Stimulated activated CD8-positive, alpha-beta memory T cell treated with anti-CD3 and anti-CD28 coated beads, Interleukin-15, amount 100 ng/mL, for 48 hours (primary cell): ENCODE measurements at places on chromosomes 4 and X.

DNA sequence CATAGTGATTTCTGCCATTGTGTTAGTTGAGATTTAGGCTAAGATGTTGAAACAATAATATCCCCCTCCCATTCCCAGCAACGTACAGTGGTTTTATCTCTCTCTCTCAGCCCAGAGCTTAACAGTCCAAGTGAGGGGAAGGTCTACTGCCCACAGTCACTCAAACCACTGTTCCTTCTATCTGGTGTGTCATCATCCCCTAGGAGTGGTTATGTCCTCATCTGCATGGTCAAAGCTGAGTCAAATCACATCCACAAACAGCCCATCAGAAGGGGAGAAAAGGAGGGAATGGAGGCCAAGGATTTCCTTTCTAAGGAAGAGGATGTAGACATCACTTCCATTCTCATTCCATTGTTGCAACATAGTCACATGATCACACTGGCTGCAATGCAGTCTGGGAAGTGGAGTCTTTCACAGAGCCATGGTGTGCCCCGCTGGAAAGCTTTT lies 42.8 kb upstream of the CHRNA9 start:
- no peak for DNase-seq

GRCh38 chr4:125750828-125751466 lies 436.2 kb downstream of the FAT4 start:
- DNase-seq: no peak

DNA sequence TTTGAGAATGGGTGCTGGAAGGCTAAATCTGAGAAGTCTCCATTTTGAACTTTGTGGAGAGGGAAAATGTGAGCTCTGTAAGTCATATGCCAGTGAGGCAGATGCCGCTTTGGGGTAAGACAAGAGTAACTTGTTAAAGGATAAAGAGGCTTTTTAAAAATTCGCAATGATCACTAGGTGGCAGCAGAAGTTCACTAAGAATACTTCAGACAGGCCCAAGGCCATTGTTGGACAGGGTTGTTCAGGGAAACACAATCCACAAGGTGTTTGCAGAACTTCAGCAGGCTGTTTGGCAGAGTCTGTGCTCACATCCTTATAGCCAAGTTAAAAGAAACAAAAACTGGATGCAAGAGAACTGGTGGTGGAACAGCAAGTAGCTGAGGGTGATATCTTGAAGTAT lies 13.7 kb upstream of the PIGA start:
- DNase-seq: no peak

GRCh38 chr4:130028552-130028951 lies 932.6 kb downstream of the C4orf33 start:
- DNase-seq: no peak

DNA sequence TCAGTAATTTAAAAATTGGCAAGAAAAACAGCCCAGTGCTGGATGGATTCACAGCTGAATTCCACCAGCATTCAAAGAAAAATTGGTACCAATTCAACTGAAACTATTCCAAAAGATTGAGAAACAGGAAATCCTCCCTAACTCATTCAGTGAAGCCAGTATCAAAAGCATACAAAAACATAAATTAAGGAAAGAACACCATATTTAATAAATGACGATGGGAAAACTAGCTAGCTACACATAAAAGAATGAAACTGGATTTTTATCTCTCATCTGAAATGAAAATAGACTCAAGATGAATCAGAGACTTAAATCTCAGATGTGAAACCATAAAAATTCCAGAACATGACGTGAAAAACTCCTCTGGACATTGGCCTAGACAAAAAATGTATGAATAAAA lies 516.8 kb upstream of the SPANXN1 start:
- DNase-seq: no peak

DNA sequence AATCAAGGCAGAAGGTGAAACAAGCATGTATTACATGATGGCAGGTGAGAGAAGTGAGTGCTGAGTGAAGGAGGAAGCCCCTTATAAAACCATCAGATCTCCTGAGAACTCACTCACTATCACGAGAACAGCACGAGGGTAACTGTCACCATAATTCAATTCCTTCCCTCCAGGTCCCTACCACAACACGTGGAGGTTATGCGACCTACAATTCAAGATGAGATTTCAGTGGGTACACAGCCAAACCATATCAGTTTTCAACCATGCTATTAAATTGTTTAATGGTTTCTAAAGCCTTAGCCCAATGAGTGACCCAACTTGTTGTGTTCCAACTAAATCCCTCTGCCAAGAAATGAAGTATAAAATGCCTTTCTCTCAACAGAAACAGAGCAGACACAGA lies 519.8 kb downstream of the GBA3 start:
- no peak for DNase-seq

DNA sequence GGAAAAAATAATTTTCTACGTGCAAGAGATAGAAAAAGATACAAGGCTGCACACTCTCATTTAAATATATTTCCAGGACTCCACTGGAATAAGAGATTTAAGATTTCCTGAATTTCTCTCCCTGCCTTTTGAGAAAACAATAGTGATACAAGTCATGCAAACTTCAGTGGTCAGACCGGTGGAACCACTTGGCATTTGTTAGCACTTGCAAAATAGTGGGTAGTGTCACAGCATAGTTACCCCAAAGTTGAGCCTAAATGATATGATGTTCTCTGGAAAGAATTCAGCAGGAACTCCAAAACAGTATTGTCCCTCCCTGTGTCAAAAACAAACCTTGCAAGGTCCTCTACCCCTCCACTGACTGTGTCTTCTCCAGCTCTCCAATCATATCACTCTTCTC lies 102.3 kb downstream of the ANKRD50 start:
- DNase-seq: no peak

DNA sequence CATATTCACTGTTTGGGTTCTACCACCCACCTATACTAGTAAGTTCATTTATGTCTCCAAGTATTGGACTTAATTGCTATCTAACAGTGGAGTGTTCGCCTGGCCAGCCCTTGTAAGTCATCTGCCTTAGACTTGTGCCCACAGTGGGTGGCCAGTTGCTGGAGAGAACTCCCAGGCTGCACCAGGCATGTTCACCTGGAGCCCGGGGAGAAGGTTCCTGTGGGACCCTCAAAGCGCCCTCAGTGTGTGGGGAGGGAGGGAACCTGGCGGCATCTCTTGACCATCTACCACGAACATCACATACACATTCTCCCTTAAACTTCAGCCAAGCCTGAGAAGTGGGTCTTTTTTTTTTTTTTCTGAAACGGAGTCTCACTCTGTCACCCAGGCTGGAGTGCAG lies 138.1 kb downstream of the CPZ start:
- DNase-seq: no peak
